ENCODE measurements at places on chromosomes 3 and 15. TPM values are rescaled to one million over a fixed set of nuclear protein-coding genes. Genes with fewer than 3 reads are reported as not detected.

GRCh38 chr3:160653512-160653911, 23.4 kb upstream of the ARL14 start:
- H3K36me3 ChIP-seq = no peaks in the 10 kb centered on the region
- no peaks in the 10 kb centered on the region for H3K4me1 ChIP-seq
- DNase-seq = no peak

MEIS2 gene
- 9.3 TPM for total RNA-seq

PATL2 gene
- 0.49 TPM for total RNA-seq

- no peak for DNase-seq
- no peaks in the 10 kb centered on the region for H3K36me3 ChIP-seq
- H3K4me1 ChIP-seq = peaks cover 26% of the 10 kb centered on the region
- H3K27me3 ChIP-seq = no peaks in the 10 kb centered on the region
- H3K4me3 ChIP-seq = no peak overlapping the region
- H3K27ac ChIP-seq = no peak overlapping the region
Observed at GRCh38 chr3:52051444-52051843, 4.9 kb downstream of the DUSP7 start.

DNA sequence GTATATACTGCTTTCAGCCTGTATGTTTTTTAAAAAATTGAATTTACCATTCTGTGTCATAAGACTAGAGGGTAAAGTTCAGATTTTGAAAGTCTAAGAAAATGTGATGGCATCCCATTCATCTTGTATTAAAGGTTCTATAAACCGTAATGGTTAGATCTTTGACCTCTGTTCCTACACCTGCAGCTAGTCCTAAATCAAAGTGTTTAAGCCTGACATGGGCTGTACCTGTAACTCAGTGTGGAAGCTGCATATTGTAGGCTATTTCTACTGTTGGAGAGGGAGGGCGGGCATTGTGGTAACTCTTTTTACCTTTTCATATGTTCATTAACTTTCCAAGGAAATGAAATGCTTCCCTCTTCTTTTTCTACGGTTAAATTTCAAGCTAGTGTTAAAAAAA, 53.9 kb downstream of the ARHGEF26 start:
- H3K36me3 ChIP-seq = no peaks in the 10 kb centered on the region
- no peak for DNase-seq
- H3K27me3 ChIP-seq = no peaks in the 10 kb centered on the region
- no peak overlapping the region for H3K27ac ChIP-seq
- no peaks in the 10 kb centered on the region for H3K4me1 ChIP-seq

- H3K27me3 ChIP-seq = no peaks in the 10 kb centered on the region
- H3K36me3 ChIP-seq = no peaks in the 10 kb centered on the region
- no peak overlapping the region for H3K27ac ChIP-seq
- no peak overlapping the region for H3K4me3 ChIP-seq
Observed at GRCh38 chr3:104856741-104857140, 510.0 kb upstream of the ALCAM start.

DPPA2 gene
- total RNA-seq = not detected

CA12 gene
- total RNA-seq = 0.74 TPM

DNA sequence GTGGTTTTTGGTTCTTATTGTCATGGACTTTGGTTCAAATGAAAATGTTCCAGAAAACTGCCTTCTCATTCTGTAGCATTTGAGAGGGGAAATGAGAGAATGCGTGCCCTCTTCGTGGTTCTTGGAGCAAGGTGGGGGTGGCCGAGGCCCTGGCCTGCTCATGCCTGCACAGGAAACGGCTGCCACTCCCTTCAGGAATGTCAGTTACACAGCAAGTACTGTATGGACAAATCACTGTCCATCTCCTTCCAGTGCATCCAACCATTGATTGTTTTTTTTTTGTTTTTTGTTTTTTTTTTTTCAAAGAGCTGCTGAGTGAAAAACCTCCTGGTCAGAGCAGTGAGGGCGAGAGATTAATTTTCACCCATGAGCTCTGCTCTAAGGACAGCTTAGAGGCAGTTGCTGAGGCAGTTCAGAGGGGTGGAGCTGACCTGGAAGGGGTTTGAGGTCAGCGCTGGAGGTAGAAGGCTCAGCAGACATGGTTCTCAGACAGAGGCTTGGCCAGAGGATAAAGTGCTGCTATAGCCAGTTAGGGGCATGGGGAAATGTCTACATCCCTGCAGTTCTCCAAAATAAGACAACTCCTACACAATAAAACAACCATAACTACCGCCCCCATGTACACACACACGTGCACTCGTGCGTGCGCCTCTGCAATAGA, 20.2 kb upstream of the KIF23 start:
- DNase-seq = no peak
- no peaks in the 10 kb centered on the region for H3K36me3 ChIP-seq
- H3K27me3 ChIP-seq = no peaks in the 10 kb centered on the region

DNA sequence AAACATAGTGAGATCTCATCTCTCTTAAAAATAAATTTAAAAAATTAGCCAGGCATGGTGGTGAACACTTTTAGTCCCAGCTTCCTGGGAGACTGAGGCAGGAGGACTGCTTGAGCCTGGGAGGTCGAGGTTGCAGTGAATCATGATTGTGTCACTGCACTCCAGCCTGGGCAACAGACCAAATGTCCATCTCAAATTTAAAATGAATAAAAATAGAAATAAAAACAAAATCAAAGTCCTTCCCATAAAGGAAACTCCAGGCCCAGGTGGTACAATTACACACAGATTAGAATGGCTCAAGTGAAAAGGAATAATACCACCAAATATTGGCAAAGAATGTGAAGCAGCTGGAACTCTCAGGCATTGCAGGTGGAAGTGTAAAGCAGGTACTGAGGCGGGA, 19.3 kb upstream of the ATP10A start:
- no peak overlapping the region for H3K27ac ChIP-seq
- H3K27me3 ChIP-seq = no peaks in the 10 kb centered on the region
- DNase-seq = no peak
- no peaks in the 10 kb centered on the region for H3K4me1 ChIP-seq

SCAMP5 gene
- 11.2 TPM for total RNA-seq
